ENCODE measurements at places on chromosomes 2 and 18.

GRCh38 chr2:172251231-172251630 is 148.5 kb upstream of the DLX2 start:
- DNase-seq: no peak

DNA sequence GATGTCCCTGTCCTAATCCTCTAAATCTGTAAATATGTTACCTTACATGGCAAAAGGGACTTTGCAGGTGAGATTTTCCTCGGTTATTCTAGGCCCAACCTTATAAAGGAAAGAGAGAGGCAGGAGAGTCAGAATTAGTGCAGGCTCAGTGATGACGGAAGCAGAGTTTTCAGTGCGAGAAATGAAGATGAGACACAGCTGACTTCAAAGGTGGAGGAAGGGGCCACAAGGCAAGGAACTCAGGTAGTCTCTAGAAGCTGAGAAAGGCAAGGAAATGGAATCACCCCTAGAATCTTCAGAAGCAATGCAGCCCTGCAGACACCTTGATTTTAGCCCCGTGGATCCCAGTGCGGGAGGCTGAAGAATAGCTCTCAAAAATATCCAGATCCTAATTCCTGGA is 7.2 kb upstream of the LCLAT1 start:
- no peak for DNase-seq

GRCh38 chr2:54652540-54652939 is 70.9 kb upstream of the EML6 start:
- no peak for DNase-seq

- no peak for DNase-seq
These were observed 200.8 kb downstream of the PLCL1 start for GRCh38 chr2:198004921-198005829.

- DNase-seq: no peak
These were observed 40.1 kb upstream of the CAPN13 start for GRCh38 chr2:30847329-30847728.
